Fibroblast of skin of abdomen (primary cell): ENCODE measurements at places on chromosomes 7 and 10.
A peak's percentile ranks its signal among the peaks of the same experiment; 100 is the strongest.

- DNase-seq, result no peak
These were observed 1.8 kb upstream of the CLCN1 start for GRCh38 chr7:143314127-143314526.

- DNase-seq, result no peak
These were observed 54.0 kb upstream of the ABCB5 start for GRCh38 chr7:20561466-20561865.

DNA sequence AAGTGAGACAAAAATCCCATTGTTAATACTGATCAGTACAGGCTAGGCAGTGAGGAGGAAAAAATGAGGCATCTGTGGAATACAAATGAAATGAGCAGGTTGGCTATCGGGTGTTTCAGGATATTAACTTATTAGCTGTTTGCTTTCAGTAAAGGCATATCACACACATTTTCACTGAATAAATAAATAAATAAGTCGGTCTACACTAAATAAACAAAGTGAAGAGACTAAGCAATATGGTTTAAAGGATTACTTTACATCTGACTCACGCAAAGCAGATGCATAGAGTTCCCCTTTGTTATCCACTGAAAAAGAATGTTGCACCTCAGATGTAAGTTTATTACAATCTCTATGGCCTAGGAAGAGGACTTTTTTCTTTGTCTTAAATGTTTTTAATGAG, 6.3 kb upstream of the SEMA3A start:
- DNase-seq, result peak; percentile 60

GRCh38 chr10:93413252-93413689, 68.9 kb downstream of the MYOF start:
- no peak for DNase-seq

DNA sequence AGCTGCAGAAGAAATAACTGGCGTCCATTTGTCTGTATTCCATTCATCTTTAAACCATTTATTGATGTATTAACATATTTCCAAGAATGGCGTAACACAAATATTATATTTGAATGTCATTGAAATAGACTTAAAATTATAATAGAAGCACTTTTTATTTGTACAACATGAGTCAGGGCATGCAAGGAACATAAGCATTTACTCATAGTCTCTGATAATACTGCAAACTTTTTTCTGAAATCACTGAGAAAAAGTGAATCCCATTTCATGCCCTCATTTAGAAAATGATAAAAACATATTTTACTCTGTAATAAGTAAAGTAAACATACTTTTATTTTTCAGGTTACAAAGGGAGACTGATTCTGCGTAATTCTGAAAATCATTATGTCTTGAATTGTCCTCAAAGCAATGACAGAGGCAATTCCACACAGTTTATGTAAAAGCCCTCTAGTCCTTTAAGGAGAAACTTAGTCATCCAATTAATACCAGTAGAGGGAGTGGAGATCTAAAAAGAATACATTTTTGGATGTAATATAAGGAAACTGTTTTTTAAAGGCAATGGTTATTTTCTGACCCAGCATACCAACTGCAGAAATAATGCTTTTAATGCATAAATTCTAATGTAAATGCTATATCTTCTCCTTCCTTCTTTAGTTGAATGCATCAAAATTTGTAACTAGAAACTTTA, 58.1 kb downstream of the AGMO start:
- DNase-seq, result peak; percentile 26

- no peak for DNase-seq
These were observed 66.3 kb upstream of the HABP2 start for GRCh38 chr10:113486531-113486930.

DNA sequence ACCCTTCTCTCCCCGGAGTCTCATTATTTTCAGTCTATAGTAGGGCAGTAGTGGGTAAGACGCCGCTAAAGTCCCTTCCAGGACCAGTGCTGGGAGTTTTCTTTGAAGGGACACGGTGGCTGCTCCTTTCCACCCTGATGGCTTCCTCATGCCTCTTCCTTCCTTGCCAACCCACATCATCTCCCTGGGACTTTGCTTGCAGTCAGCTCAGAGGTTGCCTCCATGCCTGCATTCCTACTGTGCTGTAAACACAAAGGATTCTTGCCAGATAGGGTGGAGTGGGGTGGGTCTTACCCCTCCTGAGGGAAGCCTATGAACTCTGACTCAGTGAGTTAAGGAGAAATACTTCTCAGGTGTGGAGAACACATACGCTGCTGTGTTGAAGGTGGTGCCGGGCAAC, 59.9 kb upstream of the IGFBP3 start:
- DNase-seq, result no peak

GRCh38 chr10:59222788-59223187, 46.3 kb downstream of the PHYHIPL start:
- peak; percentile 41 for DNase-seq

DNA sequence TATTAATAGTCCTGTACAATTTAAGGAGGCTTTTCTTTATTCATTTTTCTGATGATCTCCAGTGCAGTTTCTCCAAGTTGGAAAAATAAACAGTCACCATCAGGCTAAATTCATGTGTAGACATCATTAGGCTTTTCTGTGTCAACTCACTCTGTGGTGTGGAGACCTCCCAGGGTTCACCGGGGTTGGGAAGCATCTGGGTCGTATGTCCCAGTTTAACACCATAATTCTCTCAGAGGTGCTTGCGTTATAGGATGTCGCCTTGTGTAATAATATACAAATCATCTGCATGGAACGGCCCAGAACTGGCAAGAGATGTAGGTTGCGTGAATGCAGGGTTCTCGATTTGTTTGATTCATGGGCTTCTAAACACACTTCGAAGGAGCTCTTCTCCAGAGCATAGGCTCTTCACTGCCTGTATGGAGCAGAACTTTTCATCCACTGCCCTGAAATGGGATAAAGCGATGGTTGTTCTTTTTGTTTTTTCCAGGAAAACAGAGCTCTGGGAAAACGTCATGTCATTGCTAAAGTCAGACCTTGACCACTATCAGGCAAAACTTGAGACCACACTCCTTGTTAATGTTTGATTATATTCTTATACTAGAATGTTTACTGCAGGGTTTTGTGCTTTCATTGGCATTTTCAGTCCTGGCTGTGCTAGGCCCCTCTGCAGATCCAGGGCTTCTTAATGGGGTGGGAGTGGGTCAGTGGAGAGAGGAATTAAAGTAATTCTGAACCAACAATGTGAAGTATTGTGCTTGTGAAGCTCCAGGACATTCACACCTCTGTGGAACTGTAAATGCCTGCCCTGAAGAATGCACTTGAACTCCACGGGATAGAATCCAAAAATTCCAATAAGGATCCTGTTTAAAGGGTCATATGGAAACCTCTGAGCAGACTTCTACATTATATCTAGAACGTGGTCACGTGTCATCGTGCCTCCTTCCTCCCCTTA, 172.8 kb downstream of the TRIL start:
- peak; percentile 49 for DNase-seq

GRCh38 chr7:522071-522950, 2.7 kb upstream of the PDGFA start:
- no peak for DNase-seq
